Stimulated activated CD4-positive, alpha-beta T cell treated with anti-CD3 and anti-CD28 coated beads, Interleukin-4, amount 100 ng/mL, for 1 hour (primary cell): ENCODE measurements at places on chromosomes 5 and 9.

DNA sequence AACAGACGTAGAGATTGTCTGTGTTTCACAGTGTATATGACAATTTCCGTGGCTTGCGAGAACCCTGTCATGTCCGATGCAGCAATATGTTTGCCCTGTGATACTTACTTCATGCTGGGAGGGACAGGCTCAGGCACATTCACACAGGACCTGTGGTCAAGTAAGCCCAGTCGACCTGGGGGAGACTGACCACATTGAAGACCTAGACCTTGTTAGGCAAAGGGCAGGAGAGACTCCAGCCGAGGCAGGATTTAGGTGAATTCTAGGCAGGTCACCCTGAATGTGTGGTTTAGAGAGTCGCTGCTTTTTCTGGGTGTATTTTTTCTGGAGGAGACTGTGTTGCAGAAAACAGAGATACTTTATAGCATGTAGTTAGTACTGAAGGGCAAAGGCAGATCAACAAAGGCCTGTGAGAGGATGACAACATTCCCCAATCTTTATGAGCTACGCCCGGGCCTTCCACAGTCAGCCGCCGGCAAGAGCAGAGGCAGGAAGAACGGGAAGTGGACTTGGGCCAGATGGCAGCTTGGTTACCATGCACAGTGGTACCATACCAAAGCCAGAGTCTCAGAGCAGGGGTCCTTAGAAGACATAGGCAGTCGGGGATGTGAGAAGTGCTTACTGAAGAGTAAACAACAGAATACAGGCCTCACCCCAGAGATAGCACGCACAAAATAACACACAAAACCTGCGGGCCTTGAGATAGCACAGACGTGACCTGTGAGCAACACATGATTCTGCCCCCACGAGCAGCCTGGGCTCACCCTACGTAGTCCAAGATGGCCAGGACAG is 220.7 kb downstream of the CACNA1B start:
- DNase-seq, result no peak

DNA sequence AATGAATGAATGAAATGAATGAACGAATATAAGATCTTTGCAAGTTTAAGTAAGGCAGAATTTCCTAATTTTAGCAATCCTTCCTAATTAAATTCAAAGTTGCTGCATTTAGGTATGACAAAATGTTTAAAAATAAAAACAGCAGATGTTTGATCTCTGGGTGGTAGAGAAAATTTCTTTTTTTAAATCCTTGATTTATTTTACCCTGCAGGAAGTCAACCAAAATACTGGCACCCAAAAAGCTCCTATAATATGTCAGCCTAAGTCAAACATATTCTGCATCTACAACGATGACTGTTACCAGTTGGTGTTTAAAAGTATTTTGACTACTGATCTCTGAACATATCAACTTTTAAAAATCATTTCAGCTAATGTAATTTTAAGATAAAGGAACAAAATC is 58.4 kb downstream of the TTC39B start:
- DNase-seq, result no peak

DNA sequence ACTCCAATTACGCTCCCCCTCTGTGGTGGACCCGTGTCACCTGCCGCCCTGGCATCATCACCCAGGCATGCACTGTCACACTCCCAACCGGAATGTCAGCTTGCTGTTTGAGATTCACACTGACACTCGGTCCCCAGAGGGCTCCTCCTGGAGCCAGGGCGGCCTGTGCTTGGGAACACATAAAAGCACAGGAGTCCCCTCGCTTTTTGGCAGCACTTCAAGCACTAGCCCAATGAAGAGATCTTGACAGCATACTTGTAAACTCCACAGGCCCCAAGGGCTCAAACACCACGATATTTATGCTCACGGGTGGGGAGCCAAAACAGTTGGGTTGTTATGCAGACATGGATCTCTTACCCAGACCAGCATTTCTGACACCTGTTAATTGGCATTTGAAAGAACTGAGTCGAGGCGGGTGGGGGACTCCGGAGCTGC is 90.8 kb upstream of the EGFLAM start:
- no peak for DNase-seq

GRCh38 chr9:19554529-19554928 is 145.7 kb downstream of the ACER2 start:
- no peak for DNase-seq

DNA sequence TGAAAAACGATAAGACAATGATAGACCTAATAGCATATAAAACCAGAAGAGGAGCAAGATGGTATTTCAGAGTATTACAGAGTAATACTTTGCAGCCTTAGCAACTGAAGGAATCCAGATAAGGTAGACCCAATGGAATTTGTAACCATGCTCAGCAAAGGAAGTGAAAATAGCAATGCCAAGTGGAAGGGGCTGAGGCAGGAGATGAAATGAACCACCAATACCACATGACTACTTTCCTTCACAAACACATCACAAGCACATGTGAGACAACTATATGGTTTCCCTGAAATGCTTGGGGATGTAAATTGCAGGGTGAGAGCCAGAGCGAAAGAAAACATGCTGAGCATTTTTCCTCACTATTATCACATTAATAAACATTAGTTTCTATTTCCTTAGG is 79.8 kb upstream of the MELK start:
- no peak for DNase-seq

- no peak for DNase-seq
Measured at GRCh38 chr9:131476777-131477345, 25.9 kb upstream of the POMT1 start.

- no peak for DNase-seq
Measured at GRCh38 chr5:72210888-72211678, 103.8 kb downstream of the MAP1B start.

DNA sequence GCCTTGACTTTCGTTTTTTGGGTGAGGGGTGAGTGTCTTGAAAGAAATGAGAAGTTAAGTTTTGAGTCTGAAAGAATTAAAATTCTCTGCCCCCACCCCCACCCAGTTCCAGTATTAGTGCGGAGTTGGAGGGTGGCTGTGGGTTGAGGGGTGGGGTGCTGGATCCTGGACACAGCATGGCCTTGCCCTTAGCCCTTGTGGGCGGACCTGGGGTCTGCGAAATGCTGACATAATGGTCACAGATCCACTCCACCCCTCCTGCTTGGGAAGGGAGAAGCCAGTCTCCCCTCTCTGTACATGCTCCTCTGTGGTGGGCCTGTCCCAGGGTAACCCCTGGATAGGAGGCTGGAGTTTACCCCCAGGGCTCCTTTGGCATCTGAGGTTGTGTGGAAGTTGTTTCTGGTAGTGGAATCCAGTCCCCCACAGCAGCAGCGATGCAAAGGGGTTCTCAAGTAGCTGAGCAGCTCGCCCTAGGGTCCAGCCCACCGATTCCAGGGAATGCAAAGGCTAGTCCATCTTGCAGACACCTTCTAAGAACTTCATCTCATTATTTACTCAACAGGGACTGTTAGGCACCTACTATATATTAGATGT is 42.8 kb upstream of the TCF7 start:
- peak; percentile 37 for DNase-seq

GRCh38 chr9:104988539-104988938 is 60.6 kb upstream of the ABCA1 start:
- DNase-seq, result no peak

DNA sequence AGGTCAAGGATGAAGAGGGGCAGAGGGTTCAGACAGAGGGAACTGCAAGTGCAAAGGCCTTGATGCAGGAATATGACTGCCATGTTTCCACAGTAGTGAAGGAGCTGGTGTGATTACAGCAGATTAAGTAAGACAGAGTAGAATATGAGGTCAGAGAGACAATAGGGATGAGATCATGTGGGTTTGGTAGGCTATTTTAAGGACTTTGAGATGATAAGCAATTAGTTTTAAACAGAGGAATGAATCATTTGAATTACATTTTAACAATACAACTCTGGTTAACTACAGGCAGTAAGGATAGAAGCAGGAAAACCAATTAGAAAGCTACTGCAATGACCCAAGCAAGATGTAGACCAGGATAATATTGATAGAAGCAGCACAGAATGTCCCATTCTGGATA is 7.7 kb downstream of the CENPK start:
- no peak for DNase-seq

GRCh38 chr9:80934095-80934494 is 755.3 kb downstream of the TLE1 start:
- no peak for DNase-seq

- DNase-seq, result no peak
Measured at GRCh38 chr5:171129308-171129707, 179.7 kb upstream of the TLX3 start.

GRCh38 chr5:146107901-146108300 is 2.5 kb upstream of the PLAC8L1 start:
- no peak for DNase-seq

GRCh38 chr9:114494776-114495569 is 10.3 kb downstream of the WHRN start:
- DNase-seq, result no peak

DNA sequence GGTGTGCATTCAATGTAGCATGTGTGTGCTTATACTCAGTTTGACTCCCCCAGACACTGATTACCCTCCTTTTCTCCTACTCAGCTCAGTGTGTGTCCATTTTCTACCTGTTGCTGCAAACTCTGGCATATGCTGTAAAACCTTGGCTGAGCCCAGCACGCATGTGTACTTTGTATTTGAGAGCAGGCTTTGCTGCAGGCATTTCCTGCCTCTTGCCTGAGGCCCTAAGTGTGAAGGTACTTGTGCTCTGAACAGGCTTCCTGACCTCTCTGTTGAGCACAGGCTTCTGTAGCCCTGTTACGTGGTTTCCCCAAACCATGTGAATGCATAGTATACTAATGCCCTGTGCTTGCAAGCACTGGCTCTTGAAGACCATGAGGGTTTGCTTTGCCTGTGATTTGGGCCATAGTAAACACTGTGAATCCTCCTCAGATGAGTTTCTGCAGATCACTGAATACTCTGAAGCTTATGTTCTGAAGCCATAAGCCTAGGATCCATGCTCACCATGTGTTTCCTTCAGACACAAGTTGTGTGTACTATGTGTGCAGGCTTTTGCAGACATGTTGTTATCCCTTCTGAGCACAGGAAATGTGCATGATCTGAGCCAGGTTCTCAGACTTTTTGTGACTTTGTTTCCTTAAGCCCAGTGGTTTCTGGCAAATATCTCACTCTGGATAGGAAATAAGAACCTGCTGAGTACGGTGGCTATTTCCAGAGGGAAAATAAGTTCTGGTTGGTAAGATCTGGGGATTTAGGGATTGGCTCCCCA is 124.9 kb upstream of the RUSC2 start:
- no peak for DNase-seq

DNA sequence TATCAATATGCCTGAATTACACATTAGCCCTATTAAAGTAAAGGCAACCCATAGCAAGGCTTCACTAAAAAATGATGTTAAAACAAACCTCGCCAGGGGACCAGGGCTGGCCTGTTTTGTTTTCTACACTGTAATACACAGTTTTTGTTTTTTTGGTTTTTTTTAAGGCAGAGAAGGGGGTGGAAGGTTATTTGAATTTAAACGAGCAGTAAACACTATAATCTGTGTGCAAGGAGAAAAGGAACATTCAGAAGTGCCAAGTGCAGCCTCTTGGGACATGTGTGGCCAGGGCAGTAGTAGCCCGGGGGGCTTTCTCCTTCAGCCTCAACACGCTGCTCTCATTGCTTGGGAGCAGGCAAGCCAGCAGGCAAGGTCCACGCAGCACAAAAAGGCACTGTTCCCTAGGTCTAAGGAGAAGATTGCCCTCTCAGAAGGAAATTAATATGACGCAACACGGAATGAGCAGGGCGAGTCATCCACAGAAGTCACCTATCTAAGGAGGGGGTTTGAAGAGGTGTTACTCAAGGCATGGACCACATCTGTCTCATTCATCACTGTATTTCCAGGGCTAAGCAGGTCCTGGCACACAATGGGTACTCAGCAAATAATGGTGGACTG is 16.2 kb downstream of the SIL1 start:
- no peak for DNase-seq

GRCh38 chr9:7500521-7500920 is 299.1 kb downstream of the DMAC1 start:
- DNase-seq, result no peak

DNA sequence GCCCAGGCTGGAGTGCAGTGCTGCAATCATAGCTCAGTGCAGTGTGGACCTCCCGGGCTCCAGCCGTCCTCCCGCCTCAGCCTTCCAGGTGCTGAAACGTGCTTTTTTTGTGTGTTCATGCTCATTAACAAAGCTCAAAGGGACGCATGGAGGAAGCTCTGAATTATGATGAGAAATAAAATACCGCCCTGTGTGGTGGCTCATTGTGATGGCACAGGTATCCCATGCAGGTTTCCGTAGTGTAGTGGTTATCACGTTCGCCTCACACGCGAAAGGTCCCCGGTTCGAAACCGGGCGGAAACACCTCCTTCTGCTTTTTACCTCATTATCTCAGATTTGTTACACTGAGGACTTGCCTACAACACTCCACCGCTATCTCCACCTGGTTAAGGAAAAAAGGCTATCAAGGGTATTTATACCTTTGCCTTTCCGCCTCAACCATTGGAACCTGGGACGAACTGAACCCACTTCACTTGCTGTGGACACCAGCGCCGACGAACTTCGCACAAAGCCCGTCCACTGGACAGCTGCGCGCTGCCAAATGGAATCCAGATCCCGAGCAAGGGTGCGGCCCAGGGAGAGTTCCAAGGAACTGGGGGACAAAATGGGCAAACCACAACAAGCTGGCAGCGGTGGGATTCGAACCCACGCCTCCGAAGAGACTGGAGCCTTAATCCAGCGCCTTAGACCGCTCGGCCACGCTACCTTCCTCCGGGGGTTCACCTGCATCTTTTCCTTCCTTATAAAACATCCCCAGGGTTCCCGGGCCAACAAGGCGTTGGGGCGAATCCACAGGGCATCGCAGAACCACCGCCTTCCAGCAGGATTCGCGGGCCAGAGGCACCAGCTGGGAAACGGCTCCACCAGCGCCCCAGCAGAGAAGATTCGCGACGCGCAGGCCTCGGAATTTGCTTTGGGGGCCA is 26.3 kb downstream of the OR2V2 start:
- peak; percentile 75 for DNase-seq

DNA sequence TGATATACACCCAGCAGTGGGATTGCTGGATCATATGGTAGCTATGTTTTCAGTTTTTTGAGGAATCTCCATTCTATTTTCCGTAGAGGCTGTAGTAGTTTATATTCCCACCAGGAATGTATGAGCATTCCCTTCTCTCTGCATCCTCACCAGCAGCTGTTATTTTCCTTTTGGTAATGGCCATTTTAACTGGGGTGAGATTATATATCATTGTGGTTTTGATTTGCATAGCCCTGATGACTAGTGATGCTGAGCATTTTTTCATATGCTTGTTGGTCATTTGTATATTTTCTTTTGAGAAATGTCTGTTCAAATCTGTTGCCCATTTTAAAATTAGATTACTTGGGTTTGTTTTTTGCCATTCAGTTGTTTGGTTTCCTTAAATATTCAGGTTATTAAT is 11.2 kb upstream of the PPIC start:
- no peak for DNase-seq

DNA sequence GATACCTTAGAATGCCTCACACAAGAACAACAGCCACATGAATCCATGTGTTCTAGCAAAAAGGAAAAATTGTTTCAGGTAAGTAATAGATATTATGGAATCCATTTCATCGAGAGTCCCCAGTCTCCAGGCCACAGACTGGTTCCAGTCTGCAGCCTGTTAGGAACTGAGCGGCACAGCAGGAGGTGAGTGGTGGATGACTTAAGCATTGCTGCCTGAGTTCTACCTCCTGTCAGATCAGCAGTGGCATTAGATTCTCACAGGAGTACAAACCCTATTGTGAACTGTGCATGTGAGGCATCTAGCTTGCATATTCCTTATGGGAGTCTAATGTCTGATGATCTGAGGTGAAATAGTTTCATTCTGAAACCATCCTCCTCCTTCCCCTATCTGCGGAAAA is 207.0 kb downstream of the CSNK1G3 start:
- DNase-seq, result no peak
